ENCODE measurements at places on chromosomes 1 and 21.

DNA sequence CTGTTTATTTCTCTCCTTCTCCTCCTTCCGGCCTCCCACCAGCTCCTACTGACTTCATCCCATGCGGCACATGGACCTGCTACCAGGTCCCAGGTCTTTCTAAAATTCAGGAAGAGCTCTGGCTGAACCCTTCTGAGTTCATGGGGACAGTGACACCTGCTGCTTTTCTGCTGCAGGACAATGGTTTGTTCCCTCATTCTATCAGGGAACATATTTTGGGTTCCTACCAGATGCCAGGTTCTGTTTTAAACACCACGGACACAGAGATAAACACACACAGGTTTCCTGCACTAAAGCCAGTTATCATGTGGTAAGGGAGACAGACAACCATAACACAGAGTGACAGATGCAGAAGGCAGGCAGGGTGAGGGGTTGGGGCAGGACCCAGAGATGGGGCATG, 114.0 kb upstream of the RAB4A start:
- no peak for DNase-seq

GRCh38 chr1:6523566-6523965, 30.7 kb downstream of the NOL9 start:
- DNase-seq = no peak

DNA sequence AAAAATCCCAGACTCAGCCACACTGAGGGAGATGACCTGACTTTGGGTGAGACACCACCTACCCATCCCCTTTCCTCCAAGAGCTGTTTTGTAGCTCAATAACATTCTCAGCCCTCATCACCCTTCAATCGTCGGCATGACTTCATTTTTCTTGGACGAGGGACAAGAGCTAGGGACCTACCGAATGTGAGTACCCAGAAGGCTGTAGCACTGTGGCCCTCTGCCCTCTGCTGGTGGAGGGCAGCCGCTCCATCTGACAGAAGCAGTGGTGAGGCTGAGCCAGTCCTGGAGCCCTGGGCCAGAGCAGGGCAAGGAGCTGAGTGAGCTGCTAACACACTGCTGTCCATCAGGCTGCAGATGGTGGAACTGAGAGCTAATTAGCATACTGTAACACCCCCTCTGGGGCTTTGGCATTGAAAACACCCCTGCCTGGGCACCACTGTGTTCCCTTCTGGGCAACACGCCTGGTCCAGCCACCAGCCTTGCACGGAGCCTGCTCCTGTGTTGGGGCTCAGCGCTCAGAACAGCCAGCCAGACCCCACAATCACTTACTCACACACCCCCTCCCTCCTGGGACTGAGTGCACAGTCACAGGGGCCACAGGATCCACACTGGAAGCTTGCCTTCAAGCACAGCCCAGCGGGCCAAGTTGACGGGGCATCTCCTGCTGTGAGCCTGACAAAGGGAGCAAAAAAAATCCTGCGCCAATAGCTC, 18.3 kb upstream of the ALPL start:
- no peak for DNase-seq

GRCh38 chr1:34591751-34592629, 162.9 kb upstream of the GJB5 start:
- no peak for DNase-seq

GRCh38 chr21:41622831-41623548, 115.0 kb upstream of the TMPRSS2 start:
- DNase-seq = no peak

GRCh38 chr1:39127513-39127912, 77.0 kb upstream of the MACF1 start:
- DNase-seq = no peak

GRCh38 chr21:33199516-33200217, 30.1 kb upstream of the IFNAR2 start:
- peak; percentile 83 for DNase-seq

- DNase-seq = no peak
Measured at GRCh38 chr1:236341298-236341697, 52.8 kb upstream of the EDARADD start.

GRCh38 chr1:30885570-30886522, 22.7 kb downstream of the SDC3 start:
- no peak for DNase-seq

Measured in activated CD4-positive, alpha-beta T cell treated with anti-CD3 and anti-CD28 coated beads, Interleukin-2, amount 50 U/mL, for 4 hours (primary cell).